ENCODE measurements at places on chromosomes 5 and 9.

DNA sequence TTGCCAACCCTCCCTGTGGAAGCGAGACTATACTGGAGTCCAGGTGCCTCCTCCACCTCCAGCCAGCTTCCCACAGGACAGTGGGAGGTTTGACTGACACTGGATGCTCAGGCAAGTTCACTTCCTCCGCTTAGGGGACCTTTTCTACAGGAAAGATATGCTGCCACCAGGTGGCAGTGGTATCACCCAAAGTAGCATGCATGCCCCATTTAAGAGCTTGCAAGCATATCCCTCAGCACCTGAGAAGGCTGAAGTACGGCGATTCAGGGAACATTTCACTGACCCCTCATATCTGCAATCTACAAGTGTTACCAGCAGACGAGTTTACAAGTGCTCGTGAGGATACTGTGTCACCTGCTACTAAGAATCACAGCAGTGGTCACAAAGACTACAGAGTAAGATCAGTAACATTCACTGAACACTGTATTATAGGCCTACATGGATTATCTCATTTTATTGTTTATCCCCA lies 75.5 kb downstream of the KLHL3 start:
- no peaks in the 10 kb centered on the region for H3K27me3 ChIP-seq
- peaks cover 7% of the 10 kb centered on the region for H3K4me1 ChIP-seq
- H3K36me3 ChIP-seq, result no peaks in the 10 kb centered on the region
- DNase-seq, result peak; percentile 52
- no peak overlapping the region for H3K4me3 ChIP-seq
- no peak overlapping the region for H3K27ac ChIP-seq

GRCh38 chr9:134750450-134751155 lies 109.0 kb downstream of the COL5A1 start:
- no peaks in the 10 kb centered on the region for H3K4me1 ChIP-seq
- H3K27ac ChIP-seq, result no peak overlapping the region
- H3K4me3 ChIP-seq, result no peak overlapping the region
- no peaks in the 10 kb centered on the region for H3K27me3 ChIP-seq
- no peak for DNase-seq
- no peaks in the 10 kb centered on the region for H3K36me3 ChIP-seq

GRCh38 chr9:97297889-97298288 lies 9.6 kb upstream of the CCDC180 start:
- H3K4me1 ChIP-seq, result peaks cover 4% of the 10 kb centered on the region
- H3K4me3 ChIP-seq, result no peak overlapping the region
- H3K27me3 ChIP-seq, result no peaks in the 10 kb centered on the region
- no peak overlapping the region for H3K27ac ChIP-seq
- DNase-seq, result no peak

- H3K4me1 ChIP-seq, result peaks cover 23% of the 10 kb centered on the region
- no peaks in the 10 kb centered on the region for H3K27me3 ChIP-seq
- no peak overlapping the region for H3K27ac ChIP-seq
- no peak overlapping the region for H3K4me3 ChIP-seq
Measured at GRCh38 chr5:886716-887325, 5.8 kb downstream of the BRD9 start.

- H3K4me1 ChIP-seq, result peaks cover 31% of the 10 kb centered on the region
- peak overlapping the region; percentile 21 for H3K27ac ChIP-seq
- no peak for DNase-seq
- peaks cover 6% of the 10 kb centered on the region for H3K27me3 ChIP-seq
- H3K4me3 ChIP-seq, result no peak overlapping the region
- H3K36me3 ChIP-seq, result no peaks in the 10 kb centered on the region
Measured at GRCh38 chr9:20331095-20331685, 291.1 kb downstream of the MLLT3 start.

GRCh38 chr5:53884844-53885243 lies 324.4 kb downstream of the NDUFS4 start:
- DNase-seq, result no peak
- no peak overlapping the region for H3K27ac ChIP-seq
- H3K4me3 ChIP-seq, result no peak overlapping the region

GRCh38 chr9:92948038-92948534 lies 763 bp downstream of the FGD3 start:
- H3K4me1 ChIP-seq, result peaks cover 15% of the 10 kb centered on the region
- DNase-seq, result no peak
- H3K36me3 ChIP-seq, result no peaks in the 10 kb centered on the region
- peak overlapping the region; percentile 74 for H3K4me3 ChIP-seq
- peaks cover 29% of the 10 kb centered on the region for H3K27me3 ChIP-seq

- peaks cover 19% of the 10 kb centered on the region for H3K4me1 ChIP-seq
- H3K27me3 ChIP-seq, result peaks cover 68% of the 10 kb centered on the region
- H3K4me3 ChIP-seq, result no peak overlapping the region
- H3K27ac ChIP-seq, result no peak overlapping the region
- no peak for DNase-seq
- no peaks in the 10 kb centered on the region for H3K36me3 ChIP-seq
Measured at GRCh38 chr5:72134226-72134899, 27.1 kb downstream of the MAP1B start.

DNA sequence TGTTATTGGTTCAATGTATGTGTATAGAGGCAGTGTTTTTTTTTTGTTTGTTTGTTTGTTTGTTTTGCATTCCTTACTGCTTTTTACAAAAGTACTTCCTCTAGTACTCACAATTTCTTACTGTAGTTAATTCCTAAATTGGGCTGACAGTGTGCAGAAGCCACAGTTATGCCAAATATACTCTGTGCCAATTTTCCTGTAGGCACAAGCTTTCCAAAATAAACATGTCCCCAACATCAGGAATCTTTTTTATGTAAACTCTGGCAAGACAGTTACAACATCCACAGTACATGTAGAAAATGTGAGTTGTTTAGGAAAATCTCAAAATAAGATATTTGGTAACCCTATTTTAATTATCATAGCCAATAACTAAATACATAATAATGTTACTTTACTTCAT lies 161.6 kb upstream of the TSLP start:
- H3K4me1 ChIP-seq, result no peaks in the 10 kb centered on the region
- no peak for DNase-seq

DNA sequence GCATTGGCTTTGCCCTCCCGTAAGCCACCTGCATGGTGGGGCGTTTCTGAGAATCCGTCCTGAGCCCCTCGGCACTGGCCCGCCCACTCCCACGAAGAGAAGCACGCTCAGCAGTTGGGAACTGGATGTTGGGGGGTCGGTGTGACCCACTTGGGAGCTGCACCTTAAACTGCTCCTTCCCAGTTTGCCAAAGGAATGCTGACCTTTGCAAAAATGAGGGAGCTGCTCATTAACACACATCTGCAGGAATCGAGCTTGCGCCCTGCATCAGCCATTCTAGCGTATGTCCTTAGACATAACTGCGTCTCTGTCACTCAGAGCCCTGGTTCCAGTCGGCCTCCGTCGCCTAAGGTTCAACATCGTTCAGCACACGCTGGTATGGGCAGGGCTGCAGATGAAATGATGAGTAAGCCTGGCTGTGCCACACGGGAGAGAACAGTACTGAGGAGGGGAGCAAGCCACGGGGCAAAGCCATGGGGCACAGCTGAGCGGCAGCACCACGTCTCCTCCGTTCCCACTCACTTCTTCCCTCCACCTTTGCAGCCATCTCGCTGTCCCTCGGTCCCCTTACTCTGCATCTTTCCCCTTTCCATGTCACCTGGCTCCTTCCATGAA lies 28.8 kb upstream of the NCS1 start:
- peaks cover 26% of the 10 kb centered on the region for H3K4me1 ChIP-seq
- no peak overlapping the region for H3K27ac ChIP-seq
- H3K4me3 ChIP-seq, result no peak overlapping the region
- H3K27me3 ChIP-seq, result peaks cover 29% of the 10 kb centered on the region

GRCh38 chr5:74051076-74051475 lies 425.1 kb downstream of the ARHGEF28 start:
- H3K36me3 ChIP-seq, result no peaks in the 10 kb centered on the region
- DNase-seq, result no peak
- no peak overlapping the region for H3K27ac ChIP-seq
- H3K27me3 ChIP-seq, result peaks cover 9% of the 10 kb centered on the region
- no peaks in the 10 kb centered on the region for H3K4me1 ChIP-seq
- no peak overlapping the region for H3K4me3 ChIP-seq

DNA sequence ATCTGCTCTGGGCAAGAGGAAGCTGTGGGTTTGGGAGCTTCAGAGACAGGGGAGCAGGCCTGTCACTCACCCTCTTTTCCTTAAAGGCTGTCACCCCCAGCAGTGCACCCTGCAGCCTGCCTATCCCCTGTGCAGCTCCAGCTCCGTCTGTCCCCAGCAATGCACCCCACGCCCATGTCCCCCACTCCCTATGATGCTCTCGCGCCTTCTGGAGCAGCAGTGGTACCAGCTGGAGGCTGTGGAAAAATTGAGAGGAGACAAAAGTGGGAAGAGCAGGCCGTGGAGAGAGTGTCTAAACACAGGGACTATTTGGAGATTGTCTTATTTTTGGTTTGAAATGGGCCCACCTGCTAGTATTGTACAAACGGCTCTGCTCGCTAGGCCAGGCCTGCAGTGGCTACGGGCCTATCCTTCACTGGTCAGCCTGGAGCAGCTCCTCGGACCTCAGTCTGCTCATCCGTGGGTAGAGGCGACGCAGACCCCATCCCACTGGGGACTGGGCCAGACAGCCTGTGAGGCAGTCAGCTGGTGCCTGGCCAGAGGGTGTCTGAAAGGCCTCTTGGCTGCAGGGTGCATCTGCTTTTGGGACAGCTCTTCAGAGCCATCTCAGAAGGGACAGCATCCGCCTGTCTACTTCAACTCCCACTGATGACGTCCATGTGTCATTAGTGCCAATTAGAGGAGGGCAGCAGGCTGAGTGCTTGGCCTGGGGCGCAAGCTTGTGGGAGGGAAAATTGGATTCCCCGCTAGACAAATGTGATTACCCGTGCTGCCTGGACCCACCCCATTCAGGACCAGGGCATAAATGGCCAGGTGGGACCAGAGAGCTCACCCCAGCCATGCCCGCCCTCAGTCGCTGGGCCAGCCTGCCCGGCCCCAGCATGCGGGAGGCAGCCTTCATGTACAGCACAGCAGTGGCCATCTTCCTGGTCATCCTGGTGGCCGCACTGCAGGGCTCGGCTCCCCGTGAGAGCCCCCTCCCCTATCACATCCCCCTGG lies at the start of gene DBH:
DBH (plus strand) TSS at position 831 of the 999 bp plus-strand sequence; CDS start at position 840, 9 bp downstream.
- H3K27me3 ChIP-seq, result no peaks in the 10 kb centered on the region
- no peaks in the 10 kb centered on the region for H3K4me1 ChIP-seq
- DNase-seq, result no peak
- no peak within 1 kb of the TSS for H3K4me3 ChIP-seq
- H3K36me3 ChIP-seq, result no peaks in the 10 kb centered on the region

- DNase-seq, result no peak
- peaks cover 66% of the 10 kb centered on the region for H3K27me3 ChIP-seq
- H3K4me1 ChIP-seq, result no peaks in the 10 kb centered on the region
- no peak overlapping the region for H3K27ac ChIP-seq
- no peaks in the 10 kb centered on the region for H3K36me3 ChIP-seq
Measured at GRCh38 chr9:21747175-21747574, 55.3 kb upstream of the MTAP start.

DNA sequence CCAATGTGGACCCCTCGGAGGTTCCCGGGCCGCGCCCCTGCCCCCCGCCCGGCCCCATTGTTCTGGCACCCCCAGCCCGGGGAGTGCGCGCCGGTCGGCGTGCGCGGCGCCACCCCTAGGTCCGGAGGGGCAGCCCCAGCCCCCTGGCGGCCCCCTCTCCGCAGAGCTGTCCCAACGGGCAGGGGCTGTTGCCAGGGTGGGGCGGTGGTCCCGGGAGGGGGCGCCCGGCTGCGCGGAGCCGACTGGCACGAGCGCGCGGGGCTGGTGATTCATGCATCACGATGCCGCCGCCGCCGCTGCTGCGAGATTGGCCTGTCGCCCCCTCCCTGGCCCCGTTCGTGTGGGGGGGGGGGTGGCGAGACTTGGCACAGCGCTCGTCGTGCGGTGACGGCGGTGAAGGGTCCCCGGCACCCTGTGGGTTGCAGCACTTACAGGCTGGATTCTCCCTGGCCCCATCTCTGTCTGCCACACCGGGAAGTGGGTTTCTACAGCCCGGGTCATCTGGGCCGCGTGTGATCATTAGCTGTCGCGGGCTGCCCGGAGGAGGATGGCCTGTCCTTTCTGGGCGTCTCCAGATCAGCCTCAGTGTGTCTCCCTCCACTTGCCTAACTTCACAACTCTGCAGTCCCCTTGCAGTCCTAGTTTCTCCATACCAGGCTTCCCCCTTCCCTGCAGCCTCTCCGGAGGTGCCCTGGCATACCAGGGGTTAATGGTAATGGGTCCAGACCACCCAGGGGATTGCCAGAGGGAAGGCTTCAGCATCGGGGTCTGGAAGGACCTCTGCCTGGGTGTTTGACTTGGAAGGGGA lies 858 bp downstream of the NCS1 start:
- peaks cover 1% of the 10 kb centered on the region for H3K4me1 ChIP-seq
- no peaks in the 10 kb centered on the region for H3K36me3 ChIP-seq
- H3K27ac ChIP-seq, result no peak overlapping the region
- H3K27me3 ChIP-seq, result peaks cover 31% of the 10 kb centered on the region
- H3K4me3 ChIP-seq, result peak overlapping the region; percentile 77

- peaks cover 7% of the 10 kb centered on the region for H3K27me3 ChIP-seq
- H3K4me3 ChIP-seq, result peak overlapping the region; percentile 64
- peak overlapping the region; percentile 1 for H3K27ac ChIP-seq
- peaks cover 25% of the 10 kb centered on the region for H3K4me1 ChIP-seq
- no peak for DNase-seq
Measured at GRCh38 chr9:14993901-14994554, 83.8 kb upstream of the FREM1 start.

GRCh38 chr9:135374591-135374990 lies 105.0 kb upstream of the PPP1R26 start:
- no peak overlapping the region for H3K27ac ChIP-seq
- H3K4me3 ChIP-seq, result no peak overlapping the region
- no peaks in the 10 kb centered on the region for H3K27me3 ChIP-seq
- H3K36me3 ChIP-seq, result no peaks in the 10 kb centered on the region

- H3K36me3 ChIP-seq, result peaks cover 21% of the 10 kb centered on the region
- no peak for DNase-seq
- H3K4me1 ChIP-seq, result no peaks in the 10 kb centered on the region
Measured at GRCh38 chr5:10227379-10227778, 22.3 kb downstream of the ATPSCKMT start.

DNA sequence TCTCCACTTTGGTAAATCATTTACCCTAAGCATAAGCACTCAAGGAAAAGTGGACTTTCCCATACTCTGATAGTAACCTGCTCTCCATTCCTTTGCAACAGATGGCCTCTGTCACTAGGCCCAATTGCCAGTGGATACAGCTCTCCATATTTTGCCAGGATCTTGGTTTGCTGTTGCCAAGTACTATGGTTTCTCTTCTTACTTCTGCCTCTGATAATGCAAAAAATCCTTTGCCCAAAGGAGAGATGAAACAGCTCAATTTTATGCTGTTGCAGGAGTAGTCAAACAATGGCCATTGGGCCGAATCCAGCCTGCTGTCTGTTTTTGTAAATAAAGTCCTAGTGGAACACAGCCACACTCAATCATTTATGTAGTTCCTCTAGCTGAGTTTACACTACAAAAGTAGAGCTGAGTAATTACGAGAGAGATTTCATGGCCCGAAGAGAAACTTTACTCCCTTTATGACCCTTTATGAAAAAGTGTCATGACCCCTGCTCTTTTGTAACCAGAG lies 92.5 kb downstream of the HTR4 start:
- H3K27me3 ChIP-seq, result peaks cover 10% of the 10 kb centered on the region
- no peaks in the 10 kb centered on the region for H3K4me1 ChIP-seq
- H3K36me3 ChIP-seq, result no peaks in the 10 kb centered on the region
- H3K4me3 ChIP-seq, result no peak overlapping the region
- no peak for DNase-seq

- no peak overlapping the region for H3K27ac ChIP-seq
- DNase-seq, result peak; percentile 11
- H3K36me3 ChIP-seq, result no peaks in the 10 kb centered on the region
- peaks cover 2% of the 10 kb centered on the region for H3K27me3 ChIP-seq
- no peak overlapping the region for H3K4me3 ChIP-seq
- peaks cover 3% of the 10 kb centered on the region for H3K4me1 ChIP-seq
Measured at GRCh38 chr5:158382473-158382872, 523.5 kb upstream of the CLINT1 start.

- DNase-seq, result peak; percentile 79
- peak overlapping the region; percentile 95 for H3K27ac ChIP-seq
- H3K4me1 ChIP-seq, result peaks cover 61% of the 10 kb centered on the region
Measured at GRCh38 chr5:177429248-177430040, 3.0 kb downstream of the GRK6 start.

Measured in activated T-helper 2 cell treated with anti-CD3 and anti-CD28 coated beads, Interferon-gamma antibody, Interleukin-2, Interleukin-4, amounts not matched to agents 10 μg/mL and 5 μg/mL and 100 μg/mL, durations not matched to agents 14 hours and 24 hours and 36 hours (primary cell).